Naive thymus-derived CD8-positive, alpha-beta T cell (primary cell): ENCODE measurements at places on chromosomes 11 and 22.

DNA sequence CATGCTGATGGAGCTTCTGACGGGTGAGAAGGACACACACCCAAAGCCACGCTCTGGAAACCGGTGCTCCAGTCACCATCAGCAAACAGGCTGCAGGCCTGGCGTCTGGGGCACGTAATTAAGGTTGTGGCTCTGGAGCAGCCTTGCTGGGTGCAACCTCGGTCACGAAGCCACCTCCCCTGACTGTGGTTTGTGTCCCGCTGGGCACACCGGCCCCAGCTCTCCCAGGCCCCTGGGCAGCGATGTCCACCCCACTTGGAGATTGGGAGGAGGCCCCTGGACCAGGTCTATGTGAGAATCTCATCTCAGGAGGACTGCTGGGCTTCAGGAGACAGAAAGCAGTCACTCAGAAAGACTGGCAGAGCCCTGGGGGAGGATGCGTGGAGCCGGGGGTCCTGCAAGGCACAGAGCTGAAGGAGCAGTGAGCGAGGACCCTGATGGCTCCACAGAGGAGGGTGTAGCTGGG, 631.6 kb downstream of the BRD1 start:
- no peak for DNase-seq

GRCh38 chr11:8201644-8202365, 33.0 kb upstream of the RIC3 start:
- no peak for DNase-seq

DNA sequence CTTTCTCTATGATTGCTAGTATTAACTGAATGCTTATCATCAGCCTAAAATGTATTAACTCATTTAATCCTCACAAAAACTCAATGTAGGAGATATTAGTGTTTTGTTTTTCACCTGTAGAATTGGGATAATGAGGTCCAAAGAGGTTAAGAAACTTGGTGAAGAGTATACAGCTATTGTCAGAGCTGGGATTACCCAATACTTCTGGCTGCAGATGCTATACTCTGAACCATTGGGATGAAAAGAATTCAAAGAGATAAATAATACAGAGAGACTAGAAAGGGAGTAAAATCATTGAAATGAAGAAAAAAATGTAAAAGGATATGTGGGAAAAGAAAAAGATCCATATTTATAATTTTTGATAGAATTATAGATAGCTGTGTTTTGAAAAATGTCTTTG, 137.1 kb downstream of the TRPC6 start:
- no peak for DNase-seq

DNA sequence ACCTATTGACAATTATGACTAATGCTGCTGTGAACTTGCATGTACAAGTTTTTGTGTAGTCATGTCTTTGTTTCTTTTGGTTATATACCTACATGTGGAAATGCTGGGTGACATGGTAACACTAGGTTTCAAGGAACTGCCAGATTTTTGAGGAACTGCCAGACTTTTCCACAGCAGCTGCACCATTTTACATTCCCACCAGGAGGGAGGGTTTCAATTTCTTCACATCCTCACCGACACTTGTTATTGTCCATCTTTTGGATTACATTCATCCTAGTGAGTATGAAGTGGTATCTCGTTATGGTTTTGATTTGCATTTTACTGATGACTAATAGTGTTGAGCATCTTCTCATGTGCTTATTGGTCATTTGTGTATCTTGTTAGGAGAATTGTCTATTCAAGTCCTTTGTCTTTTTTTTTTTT, 13.3 kb downstream of the CLDN5 start:
- DNase-seq: no peak

DNA sequence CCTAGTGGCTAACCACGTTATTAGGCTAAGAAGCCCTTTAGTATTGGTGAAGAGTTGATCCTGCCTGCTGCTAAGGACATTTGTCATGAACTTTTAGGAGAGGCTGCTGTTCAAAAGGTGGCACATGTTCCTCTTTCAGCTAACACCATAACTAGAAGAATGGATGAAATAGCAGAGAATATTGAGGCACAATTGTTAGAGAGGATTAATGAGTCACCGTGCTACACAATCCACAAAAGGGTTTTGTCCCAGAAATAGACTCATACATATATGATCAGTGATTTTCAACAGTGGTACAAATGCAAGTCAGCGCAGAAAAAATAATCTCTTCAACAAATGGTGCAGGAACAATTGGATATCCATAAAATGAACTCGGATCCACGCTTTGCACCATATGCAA, 7.0 kb upstream of the MSANTD2 start:
- no peak for DNase-seq

- no peak for DNase-seq
Measured at GRCh38 chr22:44357296-44357965, 44.7 kb upstream of the SHISAL1 start.

DNA sequence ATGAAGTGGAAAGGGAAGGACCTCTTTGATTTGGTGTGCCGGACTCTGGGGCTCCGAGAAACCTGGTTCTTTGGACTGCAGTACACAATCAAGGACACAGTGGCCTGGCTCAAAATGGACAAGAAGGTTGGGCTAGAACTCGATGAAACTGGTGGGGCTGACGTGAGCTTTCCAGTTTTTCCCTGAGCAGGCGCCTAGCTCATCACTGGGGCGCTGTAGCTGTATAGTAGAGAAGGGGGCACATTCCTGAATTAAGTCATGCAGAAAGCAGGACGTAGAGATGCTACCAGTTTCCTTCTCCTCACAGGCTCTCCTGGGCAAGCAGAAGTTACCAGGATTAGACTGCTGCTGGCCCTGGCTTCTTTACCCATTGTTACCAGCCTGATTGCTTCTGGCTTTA, 33.3 kb downstream of the NF2 start:
- DNase-seq: no peak

DNA sequence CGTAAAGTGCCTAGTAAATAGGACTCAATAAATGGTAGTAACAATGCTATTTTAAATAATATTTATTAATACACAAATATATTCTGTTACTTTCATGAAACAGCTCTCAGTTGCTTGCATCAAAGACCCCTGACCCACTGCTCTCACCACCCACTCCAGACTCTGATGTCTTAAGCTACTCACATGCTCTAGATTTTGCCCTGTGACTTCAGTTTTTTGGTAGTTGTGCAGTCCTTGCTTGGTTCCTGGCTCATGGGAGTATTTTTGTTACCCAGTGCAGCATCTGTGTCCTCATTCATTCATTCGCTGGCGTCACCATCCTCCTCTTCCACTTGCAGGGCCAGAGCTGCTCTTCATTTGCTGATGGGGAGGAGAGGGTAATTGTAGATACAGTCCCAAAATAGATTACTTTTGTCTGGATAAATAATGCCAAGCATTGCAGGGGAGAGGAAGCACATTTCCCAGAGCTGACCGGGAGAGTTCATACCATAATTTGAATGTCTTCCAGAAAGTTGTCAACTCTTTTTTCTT, 12.7 kb downstream of the MRPL48 start:
- no peak for DNase-seq

GRCh38 chr11:121499405-121499804, 46.6 kb upstream of the SORL1-AS1 start:
- no peak for DNase-seq

DNA sequence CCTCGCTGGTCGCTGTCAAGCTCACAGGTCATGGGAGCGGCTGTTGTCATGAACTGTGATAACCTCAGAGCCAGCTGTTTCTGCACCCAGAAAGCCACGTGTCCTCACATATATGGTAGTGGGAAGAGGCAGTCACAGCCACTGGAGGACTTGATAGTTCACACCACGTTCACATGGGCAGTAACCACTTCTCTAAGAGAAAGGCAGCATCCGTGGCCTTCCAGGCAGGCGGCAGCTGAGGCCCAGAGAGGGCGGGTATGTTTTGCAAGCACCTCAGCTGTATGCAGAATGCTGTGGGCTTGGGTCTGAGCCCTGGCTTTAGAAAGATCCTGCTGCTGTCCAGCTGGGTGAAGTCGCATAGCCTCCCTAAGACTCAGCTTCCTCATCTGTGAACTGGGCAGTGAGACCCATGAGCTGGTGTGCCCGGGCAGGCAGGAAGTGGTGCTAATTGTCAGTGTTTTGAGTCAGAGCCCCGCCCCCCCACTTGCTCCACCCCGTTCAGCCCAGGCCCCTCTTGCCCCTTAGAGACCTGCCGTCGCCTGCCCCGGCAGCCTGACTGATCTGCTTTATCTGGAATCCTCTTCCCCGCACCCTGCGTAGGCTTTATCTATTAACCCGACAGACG, 13.3 kb downstream of the TTC38 start:
- DNase-seq: no peak

DNA sequence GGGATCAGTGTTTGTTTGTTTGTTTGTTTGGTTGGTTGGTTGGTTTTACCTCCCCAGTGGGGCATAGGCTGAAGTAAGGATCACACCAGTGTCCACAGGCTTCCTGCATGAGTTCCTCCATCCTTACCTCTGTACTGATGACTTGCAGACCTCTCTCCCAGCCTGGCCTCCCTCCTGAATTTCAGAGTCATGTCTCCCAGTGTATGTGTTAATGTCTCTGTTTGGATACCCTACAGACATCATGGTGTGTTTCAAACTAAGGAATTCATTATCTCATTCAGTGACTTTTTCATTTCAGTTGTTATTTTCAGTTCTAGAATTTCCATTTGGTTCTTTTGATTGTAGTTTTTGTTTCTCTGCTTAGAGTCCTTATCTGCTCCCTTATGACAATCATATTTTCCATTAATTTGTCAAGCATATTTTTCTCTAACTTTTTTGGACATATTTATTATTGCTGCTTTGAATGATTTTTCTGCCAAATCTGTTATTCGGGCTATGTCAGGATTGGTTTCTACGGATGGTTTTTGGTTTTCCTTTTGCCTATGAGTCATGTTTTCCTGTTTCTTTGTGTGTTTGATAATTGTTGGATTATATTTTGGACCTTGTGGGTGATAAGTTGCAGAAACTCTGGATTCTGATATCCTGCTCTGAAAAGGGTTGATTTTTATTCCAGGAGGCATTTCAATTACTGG, 23.6 kb downstream of the MYEOV start:
- no peak for DNase-seq

DNA sequence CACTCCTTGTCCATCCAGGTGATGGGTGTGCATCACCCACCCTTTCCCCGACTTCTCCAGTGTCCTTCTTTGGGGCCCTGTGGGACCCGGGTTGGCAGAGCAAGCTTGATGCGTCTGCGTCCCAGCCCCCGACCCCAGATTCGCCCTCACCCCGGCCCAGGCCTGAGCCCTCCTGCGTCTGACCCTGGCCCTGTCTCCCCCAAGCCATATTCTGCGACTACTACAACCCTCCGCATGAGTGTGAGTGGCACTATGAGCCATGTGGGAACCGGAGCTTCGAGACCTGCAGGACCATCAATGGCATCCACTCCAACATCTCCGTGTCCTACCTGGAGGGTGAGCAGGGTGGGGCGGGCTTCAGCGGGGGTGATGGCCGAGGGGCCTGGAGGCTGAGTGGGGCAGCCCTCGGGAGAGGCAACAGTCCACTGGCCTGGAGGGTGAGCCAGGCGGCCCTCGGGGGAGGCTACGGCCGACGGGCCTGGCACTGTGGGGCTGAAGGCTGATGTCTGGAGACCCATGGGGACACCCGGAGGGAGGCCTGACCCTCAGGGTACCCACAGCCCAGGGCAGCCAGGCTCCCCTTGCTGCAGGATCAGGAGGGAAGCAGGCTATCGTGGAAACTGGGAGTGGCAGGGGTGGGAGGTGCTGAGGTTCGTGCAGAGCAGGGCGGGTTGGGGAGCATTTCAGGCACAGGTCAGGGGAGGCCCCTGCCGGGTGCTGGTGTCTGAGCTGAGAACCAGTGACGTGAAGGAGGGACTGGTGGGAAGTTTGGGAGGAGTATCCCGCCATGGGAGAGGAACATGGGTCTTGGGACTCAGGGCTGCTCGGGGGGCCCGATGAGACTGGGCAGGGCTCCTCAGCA, 15.3 kb downstream of the MUC2 start:
- DNase-seq: no peak

- DNase-seq: no peak
Measured at GRCh38 chr11:2870460-2870859, 15.1 kb downstream of the CDKN1C start.

GRCh38 chr11:73779084-73779902, 8.4 kb upstream of the MRPL48 start:
- DNase-seq: peak; percentile 96

- DNase-seq: no peak
Measured at GRCh38 chr11:78332174-78332866, 85.3 kb downstream of the GAB2 start.

DNA sequence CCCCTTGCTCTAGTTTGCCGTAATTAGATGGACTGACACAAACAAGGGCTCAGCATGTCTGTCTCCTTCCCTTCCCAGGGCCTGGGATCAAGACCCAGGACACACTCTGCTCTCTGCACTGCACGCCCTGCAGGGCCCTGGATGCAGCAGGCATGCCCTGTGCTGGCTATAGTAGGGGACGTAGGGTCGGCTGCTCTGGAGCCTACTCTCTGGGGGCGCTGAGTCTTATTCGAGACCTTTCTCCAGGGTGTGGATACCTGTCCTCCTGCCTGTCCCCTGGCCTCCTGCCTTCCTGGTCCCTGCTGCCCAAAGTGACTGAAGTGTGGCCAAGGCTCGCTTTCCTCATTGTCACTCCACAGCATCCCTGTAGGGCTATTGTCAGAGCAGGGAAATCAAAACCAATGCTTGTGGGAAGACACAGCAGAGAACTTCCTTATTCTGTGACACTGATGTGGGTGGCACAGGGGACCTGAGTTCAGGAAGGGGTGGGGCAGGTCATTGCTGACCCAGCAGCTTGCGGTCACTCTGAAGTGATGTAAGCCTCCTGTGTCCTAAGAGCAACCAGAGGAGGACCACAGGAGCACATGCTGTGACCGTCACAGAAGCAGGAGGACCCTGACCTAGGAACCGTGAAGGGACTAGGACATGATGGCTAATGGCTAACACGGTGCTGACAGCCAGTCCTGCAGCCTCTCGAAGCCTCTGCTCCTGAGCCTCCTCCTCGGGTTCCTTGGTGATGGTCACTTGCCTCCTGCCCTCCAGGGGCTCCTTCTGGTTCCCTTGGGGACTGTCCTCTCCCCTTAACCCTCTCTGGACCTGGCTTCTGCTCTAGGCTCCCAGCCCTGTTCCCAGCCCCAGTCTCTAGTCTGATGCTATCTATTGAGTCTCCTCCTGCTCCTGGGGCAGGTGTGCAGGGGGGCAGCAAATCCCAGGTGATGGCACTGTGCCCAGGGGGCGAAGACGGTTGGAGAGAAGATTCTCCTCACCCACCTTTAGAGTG, 10.3 kb downstream of the APOBEC3A start:
- DNase-seq: no peak

GRCh38 chr11:33663121-33663520, 37.5 kb downstream of the C11orf91 start:
- no peak for DNase-seq

- no peak for DNase-seq
Measured at GRCh38 chr11:2653930-2654739, 45.7 kb downstream of the KCNQ1OT1 start.

DNA sequence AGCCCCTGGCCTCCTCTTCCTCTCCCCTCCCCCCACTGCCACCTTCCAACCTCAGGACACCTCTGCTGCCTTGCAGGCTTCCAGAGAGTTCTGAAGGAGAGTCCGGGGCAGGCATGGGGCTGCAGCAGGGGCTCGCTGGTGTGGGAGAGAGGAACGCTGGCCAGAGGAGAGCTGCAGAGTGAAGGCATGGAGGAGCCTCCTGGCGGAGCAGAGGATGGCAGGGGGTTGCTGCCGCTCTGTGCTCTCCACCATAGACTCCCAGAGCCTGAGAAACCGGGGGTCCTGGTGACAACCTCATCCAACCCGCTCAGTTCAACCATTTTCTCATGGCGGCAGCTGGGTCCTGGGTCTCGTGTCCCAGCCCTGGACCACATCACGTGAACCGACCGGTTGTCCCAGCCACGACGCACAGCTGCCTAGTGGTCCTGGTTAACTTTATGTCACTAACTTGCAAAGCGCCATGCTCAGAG, 17.5 kb downstream of the MRGPRG start:
- DNase-seq: no peak

- no peak for DNase-seq
Measured at GRCh38 chr22:34370711-34371110, 450.4 kb upstream of the LARGE1 start.
